Stimulated activated CD4-positive, alpha-beta T cell treated with anti-CD3 and anti-CD28 coated beads, Interleukin-12 subunit alpha, Interleukin-12 subunit beta, amount 100 ng/mL, for 4 hours (primary cell): ENCODE measurements at places on chromosomes 1 and 21.
A peak's percentile ranks its signal among the peaks of the same experiment; 100 is the strongest.

- DNase-seq = no peak
Measured at GRCh38 chr1:226255380-226255779, 31.9 kb downstream of the MIXL1 start.

GRCh38 chr1:84883286-84883685 is 9.7 kb downstream of the LPAR3 start:
- no peak for DNase-seq

DNA sequence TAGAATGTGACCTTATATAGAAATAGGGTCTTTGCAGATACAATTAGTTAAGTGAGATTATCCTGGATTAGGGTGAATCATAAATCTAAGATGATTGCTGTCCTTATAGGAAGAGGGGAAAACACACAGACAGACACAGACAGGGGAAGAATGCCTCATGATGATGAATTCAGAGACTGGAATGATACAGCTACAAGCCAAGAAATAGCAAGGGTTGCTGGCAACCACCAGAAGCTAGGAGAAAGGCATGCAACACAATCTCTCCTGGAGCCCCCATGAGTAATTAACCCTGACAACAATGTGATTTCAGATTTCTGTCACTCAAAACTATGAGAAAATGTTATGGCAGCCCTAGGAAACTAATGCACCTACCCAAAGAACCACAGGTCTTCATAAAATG is 19.1 kb upstream of the PPIH start:
- DNase-seq = no peak

DNA sequence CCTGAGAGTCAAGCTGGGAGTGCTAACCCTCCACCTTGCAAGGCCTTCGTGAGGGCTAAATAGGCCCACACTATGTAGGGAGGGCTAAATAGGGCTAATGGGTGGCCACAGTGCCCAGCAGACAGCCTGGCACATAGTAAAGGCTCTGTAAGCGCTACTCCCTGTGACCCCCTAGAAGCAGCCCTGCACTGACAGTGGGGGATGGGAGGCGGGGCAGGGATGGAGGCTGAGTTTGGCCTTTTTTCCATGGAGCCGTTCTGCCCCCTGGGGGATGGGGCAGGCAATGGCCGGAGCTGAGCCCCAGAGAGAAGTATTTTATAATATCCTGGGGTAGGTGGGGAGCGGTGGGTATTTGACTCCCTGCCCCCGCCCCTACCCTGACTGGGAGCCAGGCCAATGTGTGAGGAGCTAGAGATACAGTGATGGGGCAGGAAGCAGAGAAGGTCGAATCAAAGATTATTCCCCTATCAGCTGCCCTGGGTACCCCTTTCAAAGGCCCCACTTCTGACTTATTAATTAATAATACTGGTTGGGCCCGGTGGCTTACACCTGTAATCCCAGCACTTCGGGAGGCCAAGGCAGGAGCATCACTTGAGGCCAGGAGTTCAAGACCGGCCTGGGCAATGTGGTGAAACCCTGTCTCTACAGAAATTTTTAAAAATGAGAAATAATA is 42.3 kb downstream of the LACTBL1 start:
- DNase-seq = peak; percentile 11

DNA sequence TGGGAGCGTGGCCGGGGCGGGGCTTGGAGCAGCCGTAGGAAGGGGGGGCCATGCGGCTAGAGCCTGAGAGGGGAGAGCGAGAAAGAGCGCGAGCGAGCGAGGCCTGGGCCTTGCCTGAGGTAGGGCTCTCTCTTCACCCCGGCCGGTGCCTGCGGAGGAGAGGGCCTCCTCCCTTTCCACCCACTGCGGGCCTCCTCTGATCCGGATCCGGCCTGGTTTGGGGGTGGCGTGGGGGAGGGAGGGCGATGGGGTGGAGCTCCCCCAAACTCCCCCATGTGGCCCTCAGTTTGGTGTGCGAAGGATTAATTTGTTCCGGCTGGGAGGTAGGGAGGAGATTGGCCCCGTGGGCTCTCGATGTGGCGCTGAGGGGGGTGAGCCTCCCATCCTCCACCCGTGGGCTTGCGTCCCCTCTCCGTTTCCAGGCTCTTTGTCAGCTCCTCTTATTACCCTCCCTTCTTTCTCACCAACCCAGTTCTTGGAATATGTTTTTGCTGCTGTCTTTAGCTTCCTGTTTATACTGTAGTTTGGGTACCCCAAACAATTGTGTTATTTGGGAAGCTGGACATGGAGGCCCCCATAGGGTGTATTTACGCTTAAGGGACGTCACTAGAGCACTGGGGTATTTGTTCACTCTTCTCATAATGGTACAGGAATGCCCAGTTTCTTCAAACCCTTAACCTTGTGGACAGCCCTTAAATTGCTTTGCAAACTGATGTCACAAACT is 685 bp downstream of the UBAP2L start:
- DNase-seq = peak; percentile 64

DNA sequence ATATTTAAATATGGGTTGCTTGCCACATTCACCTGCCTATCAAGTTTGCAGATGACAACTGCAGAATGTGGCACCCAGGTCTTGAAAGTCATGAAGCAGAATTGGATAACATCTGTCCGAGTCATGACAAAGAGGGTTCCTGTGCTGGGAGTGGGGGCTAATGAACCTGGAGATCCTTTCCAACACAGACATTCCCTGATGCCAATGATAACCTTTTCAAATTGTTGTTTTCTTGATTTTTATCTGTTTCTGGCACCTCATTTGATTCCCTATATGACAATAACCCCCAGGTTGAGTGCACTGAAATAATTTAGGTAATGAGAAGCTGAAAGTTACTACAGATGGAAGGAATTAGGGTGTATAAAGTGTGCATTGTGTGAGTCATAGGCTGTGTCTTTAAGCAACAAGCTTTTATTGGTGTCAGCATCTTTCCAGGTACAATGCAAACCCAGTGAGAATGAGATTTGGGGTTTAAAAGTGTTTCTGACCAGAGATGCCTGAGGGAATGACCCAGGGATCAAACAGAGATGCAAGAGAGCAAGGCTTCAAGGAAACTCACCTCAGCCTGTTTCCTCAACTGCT is 32.0 kb upstream of the IL10 start:
- no peak for DNase-seq

- DNase-seq = no peak
Measured at GRCh38 chr1:184691719-184692324, 62.8 kb downstream of the EDEM3 start.

DNA sequence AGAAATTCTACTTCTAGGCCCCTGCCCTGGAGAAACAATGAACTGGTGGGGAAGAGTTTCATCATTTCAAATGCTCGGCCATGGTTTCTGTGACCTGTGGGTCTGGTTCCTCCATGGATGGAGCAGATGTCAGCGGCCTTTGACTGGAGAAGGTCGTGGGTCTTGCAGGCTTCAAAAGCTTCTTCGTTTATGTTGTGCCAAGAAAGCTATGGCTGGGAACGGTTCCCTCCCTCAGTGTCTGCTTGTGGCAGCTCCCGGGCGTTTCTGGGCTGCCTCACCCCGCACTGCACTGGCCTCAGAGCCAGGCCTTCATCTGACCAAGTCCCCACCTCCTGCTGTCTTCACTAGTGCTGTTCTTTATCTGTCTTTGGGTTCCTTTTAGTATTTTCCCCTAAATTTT is 46.4 kb upstream of the POFUT2 start:
- no peak for DNase-seq

DNA sequence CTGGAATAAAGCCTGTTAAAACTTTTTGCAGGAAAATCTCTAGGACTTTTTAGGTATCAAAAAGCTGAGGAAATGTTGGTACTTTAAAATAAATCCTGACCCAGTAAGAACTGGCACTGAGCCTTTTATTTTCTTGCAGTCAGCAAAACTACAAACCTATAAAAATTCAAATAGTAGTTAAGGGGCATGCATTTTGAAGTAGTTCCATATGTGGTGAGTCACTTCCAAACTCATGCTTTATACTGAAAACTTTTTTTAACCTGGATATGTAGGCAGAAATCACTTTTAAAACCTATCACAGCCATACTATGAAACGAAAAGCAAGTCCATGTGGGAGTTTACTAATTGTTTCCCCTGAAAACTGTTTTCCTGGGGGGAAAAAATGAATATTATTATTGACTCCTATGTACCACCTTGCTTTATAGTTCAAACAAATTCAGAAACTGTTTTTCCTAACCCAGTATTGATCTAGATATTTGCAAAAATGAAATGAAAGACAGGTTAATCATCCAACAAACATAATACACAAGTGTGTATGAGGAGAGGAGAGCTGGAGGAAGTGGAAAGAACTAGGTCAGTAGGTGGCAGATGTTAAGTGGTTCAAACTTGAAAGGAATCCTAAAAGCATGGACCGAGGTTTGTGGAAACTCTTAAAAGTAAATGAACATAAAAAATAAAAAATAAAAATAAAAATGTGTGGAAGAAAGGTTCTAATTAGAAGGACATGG is 30.5 kb downstream of the NRIP1 start:
- DNase-seq = no peak

DNA sequence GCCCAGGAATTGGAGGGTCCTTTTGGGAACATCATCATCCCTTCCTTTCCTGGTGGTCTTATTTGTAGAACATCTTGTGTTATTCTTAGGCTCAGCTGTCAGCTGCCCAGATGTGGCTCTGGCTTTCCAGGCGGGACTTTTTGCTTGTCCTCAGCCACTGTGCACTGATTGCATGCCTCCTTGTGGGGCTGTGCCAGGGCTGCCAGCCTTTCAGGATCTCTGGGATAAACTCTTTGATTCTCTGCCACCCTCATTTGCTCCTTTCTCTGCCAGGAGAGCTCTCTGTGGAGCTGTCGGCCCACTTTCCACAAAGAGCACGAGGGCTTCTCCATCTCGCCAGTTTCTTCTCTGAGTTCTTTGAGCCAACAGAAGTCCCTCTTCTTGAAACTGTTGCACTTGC is 63.1 kb downstream of the PTPRU start:
- DNase-seq = no peak

GRCh38 chr1:41357451-41358101 is 3.7 kb upstream of the FOXO6 start:
- no peak for DNase-seq

DNA sequence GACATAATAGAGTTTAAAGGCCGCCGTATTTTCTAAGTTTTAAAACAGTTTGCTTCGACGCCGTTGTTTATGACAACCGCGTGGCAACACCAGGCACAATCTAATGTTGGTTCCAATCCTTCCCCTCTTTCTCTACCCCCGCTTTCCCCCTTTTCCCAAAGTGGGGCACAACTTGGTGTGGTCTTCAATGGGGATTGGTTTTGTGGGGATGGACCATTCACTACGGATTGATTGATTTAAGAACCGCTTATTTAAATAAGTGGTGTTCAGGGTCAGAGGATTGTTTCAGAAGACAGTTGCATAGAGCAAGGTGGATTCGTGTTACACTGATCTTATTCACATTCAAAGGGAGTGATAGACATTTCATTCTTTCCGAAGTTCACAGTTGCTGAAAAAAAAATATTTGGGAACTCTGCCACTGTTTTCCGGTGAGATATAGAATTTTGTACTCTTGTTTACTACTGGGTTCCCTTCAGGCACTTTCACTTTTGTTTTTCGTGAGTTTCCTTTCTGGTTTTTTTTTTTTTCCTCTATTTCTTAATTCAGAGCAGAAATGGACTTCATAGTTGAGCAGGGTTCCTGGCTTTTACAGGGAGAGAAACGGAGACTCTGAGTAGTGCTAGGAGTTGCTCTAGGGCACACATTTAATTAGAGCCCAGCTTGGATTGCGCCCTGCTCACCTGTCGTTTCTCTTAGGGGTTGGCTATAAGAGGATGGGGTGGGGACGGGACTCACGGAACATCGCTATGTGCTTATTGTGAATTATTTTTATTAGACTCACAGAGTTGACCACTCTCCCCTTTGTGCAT is 79.6 kb upstream of the AK4 start:
- no peak for DNase-seq

DNA sequence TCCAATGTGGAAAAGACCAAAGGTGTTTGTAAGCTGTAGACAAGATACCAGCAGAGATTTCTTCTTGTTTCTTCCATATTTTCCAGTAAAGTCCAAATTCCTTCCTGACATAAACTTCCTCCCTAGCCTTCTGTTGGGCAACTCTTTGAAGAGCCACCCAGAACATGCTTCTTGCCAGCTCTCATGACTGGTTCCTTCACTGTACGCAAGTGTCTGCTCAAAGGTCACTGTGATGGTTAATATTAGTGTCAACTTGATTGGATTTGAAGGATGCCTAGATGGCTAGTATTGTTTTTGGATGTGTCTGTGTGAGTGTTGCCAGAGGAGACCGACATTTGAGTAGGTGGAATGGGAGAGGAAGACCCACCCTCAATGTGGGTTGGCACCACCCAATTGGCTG is 416.6 kb upstream of the RUNX1 start:
- DNase-seq = no peak

DNA sequence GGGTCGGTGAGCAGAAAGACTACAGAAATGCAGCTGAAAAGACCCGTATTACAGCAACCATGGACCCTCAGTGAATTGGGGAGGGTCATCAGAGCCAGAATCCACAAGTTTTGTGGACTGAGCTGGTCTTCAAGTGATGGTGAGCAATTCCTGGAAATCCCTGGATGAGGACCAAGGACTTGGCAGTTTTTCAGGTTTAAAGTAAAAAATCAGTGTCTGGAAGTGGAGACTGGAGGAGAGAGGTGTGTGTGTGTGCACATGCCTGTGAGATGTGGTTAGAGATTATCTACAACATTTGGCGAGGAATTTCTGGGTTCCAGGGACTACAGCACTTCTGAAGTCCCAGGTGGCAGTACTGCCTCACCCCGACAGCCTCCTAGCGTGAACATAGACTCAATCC is 56.4 kb downstream of the KIRREL1 start:
- DNase-seq = no peak

- no peak for DNase-seq
Measured at GRCh38 chr1:58459911-58460310, 86.6 kb downstream of the OMA1 start.

- DNase-seq = no peak
Measured at GRCh38 chr1:57959531-57960241, 535.8 kb upstream of the DAB1 start.

DNA sequence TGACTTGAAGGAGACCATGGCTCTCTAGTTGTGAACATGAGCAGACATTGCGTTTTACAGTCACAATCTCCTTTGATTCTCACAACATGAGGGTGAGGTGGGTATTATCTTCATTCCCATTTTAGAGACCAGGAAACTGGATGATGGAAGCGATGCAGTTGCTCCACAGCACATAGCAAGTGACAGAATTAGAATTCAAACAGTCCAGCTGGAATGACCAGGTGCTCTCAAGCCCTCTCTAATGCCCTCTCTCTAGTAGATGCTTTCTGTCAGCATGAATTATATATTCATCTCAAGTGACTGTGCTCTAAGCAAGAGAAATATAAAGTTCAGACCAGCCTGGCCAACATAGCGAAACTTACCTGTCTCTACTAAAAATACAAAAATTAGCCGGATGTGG is 9.8 kb upstream of the KIF1B start:
- no peak for DNase-seq

DNA sequence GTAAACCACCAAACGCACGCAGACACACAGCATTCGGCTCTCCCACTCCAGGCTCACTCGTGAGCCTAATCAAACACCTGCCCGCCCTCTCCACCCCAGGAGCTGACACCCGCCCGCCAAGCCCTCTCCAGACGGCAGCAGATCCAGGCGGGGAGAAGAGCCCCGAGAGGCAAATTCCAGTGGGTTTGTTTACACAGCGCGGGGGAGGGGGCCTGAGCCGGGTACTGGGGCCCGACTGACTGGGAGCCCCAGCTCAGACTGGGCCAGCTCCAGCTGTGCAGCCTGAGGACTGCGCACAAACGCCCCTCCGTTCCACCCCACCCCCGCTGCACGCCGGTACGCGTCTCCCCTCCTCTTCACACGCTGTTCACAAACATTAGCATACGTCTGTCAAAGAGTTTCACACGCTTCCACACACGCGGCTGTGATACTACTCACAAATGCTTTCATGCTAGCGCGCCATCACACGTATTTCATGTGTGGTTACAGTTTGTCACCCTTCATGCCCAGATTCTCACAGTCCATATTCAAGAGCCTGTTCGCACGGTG is 1.0 kb upstream of the EFNA1 start:
- DNase-seq = peak; percentile 17
